ENCODE measurements at places on chromosomes 2 and 18.

GRCh38 chr2:57908736-57909161 lies 137.9 kb upstream of the VRK2 start:
- no peak for DNase-seq

- no peak for DNase-seq
These were observed 2.7 kb downstream of the METTL4 start for GRCh38 chr18:2568605-2569004.

GRCh38 chr2:4675295-4675694 lies 971.9 kb downstream of the DCDC2C start:
- no peak for DNase-seq

DNA sequence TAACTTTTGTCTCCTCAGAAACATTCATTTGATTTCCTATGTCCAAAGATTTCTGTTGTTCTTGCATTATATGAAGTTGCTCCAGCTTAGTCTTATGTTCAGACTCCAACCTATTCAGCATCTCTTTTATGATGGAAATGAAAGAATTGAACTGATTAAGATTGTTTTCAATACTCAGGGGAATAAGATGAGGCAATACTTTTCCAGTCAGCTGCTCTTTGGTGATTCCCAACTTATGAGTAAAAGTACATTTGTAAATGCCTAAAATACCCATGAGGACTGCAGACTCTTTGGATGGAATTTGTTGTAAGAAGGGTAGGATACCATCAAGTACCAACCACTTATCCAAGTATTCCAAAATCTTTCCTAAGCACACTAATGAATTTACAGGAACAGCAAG lies 39.8 kb downstream of the TRAK2 start:
- no peak for DNase-seq

DNA sequence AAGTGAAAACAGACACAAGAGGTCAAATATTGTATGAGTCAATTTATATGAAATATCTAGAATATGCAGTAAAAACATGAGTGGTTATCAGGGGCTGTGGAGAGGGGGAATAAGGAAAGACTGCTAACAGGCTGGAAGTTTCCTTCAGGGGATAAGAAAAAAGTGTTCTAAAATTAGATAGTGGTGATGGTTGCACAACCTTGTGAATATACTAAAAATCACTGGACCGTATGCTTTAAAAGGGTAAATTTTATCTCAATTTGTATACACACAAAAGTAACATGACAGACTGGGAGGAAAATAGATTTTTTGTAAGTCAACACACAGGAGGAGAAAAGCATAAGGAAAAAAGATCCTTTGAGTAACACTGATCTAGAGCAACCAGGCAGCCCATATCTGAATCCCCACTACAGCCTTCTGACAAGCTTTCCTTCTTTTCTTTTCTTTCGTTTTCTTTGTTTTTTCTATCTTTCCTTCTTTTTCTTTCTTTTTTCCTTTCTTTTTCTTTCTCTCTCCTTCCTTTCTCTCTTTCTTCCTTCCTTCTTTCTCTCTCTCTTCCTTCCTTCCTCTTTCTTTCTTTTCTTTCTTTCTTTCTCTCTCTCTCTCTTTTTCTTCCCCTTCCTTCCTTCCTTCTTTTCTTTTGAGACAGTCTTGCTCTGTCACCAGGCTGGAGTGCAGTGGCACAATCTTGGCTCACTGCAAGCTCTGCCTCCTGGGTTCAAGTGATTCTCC lies 95.4 kb downstream of the AAK1 start:
- DNase-seq = no peak

DNA sequence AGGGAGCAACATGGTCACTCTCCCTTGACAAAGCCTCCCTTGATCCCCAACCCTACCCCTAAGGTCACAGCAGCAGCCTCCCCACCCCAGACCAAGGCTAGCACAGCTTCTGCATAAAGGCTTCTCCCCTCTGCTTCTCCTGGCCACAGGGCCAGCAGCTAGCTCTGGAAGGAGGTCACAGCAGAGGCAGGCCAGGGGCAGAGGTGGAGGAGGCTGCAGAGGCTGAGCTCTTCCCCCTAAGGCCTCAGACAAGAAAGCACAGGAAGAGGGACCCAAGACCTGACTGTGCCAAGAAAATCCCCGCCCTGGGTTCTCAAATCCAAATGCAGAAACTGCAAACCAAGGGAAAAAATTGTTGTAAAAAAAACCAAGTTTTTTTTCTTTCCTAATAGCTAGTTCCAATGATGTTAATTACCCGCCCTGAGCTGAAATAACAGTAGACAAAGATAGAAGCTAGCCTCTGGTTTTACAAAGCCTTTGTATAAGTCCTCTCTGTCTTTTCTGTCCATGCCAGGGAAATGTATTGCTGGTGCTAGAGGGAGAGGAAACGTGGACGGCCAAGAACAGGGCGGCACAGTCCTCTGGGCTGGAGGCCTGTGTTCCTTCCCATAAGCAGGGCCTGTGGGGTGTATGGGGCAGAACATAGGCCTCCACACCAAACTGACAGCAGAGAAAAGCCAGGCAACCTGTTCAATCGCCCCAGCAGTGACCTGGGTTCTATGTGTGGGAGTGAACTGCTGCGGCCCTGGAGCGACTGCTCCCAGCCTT lies 79.5 kb downstream of the POLR1A start:
- DNase-seq = peak; percentile 33

DNA sequence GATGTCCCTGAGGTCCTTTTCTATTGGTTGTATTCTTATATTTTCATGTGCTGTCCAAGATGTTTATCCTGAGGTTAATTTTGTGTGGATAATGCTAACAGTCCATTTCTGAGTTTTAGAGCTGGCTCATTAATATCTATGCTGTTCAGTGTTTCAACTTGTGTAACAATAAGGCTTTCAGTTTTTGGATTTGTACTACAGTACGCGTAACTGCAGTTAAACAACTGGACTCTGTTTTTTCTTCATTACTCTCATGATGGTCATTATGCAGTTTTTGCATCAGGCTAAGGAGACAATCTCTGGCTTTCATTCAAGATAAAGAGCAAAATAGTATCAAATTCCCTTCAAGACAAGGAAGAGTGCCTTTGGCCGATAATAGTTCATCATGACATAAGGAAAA lies 1364.8 kb downstream of the DPP10 start:
- no peak for DNase-seq

DNA sequence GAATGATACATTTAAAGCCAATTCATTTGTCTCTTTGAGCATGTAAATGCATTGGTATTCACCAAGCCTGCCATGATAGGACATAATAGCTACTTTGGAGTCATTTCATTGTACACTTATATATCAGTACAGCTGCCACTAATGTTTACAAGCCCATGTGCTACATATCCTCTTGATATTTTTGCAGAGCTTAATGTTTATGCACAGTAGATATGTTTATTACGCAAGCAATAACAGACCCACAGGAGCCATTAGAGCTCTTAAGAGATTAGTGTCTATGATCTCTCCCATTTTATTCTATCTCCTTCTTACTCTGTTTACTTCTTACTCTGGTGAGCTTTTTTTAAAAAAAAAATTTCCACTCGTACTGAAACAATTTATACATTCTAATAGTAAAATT lies 1132.1 kb upstream of the ZEB2 start:
- DNase-seq = no peak

DNA sequence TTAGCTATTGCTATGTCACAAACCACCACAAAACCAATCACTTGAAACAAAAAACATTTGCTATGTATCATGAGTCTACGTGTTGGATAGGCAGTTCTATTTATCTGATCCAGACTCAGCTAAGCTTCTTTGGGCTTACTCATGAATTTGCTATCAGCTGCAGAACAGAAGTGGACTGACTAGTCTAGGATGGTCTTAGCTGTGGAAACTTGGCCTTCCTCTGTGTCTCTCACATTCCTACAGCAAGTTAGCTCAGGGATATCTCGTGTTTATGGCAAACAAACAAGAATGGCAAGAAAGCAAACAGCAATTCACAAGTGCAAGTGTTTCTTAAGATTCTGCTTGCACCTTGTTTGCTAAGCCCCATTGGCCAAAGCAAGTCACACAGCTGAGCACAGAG lies 288.0 kb upstream of the TNP1 start:
- no peak for DNase-seq

GRCh38 chr2:46781468-46782189 lies 134.0 kb downstream of the MCFD2 start:
- DNase-seq = no peak

GRCh38 chr2:9909106-9909505 lies 42.4 kb upstream of the GRHL1 start:
- DNase-seq = no peak

- no peak for DNase-seq
These were observed 10.4 kb downstream of the PELI1 start for GRCh38 chr2:64133828-64134227.

- no peak for DNase-seq
These were observed 33.0 kb downstream of the SP140L start for GRCh38 chr2:230360028-230360427.

- DNase-seq = peak; percentile 28
These were observed 35.2 kb downstream of the PRELID3A start for GRCh38 chr18:12442946-12443345.

GRCh38 chr2:222919841-222920526 lies 59.1 kb downstream of the ACSL3 start:
- DNase-seq = peak; percentile 31

- DNase-seq = no peak
These were observed 94.4 kb downstream of the LYPD6B start for GRCh38 chr2:149132901-149133300.

DNA sequence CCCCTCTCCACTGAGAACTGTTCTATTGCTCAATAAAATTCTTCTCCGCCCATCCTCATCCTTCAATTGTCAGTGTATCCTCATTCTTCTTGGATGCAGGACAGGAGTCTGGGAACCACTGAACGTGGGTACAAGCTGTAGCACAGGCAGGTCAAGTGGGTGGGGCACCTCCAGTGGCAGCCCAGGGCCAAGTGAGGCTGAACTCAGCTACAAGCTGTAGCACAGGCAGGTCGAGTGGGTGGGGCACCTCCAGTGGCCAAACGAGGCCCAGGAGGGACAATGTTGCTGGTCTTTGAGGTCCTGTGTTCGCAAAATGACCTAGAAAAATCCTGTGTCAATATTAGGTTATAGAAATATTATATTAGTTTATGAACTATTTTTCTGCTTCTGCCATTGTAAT lies 352.0 kb downstream of the TMX3 start:
- DNase-seq = no peak

DNA sequence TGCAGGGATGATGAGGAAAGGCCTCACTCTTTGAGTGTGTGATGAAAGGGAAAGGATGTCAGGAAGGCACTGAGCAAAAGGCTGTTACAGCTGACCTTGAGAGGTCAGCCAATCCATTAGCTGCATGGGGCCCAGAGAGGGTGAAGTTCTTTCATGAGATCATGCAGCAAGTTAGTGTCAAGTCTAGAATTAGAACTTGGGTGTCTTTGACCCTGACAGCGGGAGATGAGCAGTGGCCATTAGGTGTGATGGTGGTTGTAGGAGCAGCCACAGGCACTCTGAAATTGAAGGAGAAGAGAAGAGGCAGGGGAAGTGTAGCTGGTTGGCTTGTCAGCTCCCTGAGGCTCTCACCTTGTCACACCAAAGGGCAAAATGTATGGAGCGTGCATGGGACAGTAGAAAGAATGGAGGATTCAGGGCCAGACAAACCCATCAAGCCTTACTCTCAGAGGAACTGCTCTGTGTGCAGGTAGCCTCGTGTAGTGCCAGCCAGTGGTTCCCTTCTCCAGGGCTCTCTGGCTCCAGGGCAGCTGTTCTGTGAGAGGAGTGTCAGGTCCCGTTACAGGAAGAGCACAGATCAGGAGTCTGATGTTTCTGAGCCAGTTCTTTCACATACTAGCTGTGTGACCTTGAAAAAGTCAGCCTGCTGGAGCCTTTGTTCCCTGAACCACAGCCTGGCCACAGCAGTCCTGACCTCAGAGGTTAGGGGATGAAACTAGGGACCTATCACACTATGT lies 35.9 kb downstream of the MAP4K4 start:
- no peak for DNase-seq

DNA sequence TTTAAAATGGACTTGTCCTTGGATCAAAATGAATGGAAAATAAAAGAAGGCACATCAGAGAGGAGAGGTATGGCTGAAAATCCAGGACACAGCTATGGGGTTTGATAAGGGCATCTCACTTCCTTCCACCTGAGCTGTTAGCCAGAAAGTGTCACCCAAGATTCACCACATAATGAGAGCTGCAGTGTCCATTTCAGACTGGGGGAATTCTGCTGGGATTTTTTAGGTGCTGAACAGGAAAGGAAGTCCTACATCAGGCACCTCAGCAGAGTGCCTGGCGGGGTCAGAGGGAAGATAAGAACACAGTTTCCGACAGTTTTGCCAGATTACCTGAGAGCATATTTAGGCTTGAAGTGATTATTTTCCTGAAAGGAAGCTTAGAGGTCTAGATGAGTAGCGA lies 187.6 kb upstream of the HNMT start:
- no peak for DNase-seq

GRCh38 chr2:54347622-54348021 lies 91.6 kb upstream of the TSPYL6 start:
- DNase-seq = no peak

DNA sequence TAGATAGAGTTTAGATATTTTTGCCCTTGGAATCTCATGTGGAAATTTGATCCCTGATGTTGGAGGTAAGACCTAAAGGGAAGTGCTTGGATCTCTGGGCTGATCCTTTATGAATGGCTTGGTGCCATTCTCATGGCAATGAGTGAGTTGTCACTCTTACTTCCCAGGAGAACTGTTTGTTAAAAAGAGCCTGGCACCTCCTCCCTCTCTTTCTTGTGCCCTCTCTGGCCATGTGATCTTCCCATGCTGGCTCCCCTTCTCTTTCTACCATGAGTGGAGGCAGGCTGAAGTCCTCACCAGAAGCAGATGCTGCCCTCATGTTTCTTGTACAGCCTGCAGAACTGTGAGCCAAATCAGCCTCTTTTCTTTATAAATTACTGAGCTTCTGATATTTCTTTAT lies 276.9 kb downstream of the ZNF804A start:
- DNase-seq = no peak

DNA sequence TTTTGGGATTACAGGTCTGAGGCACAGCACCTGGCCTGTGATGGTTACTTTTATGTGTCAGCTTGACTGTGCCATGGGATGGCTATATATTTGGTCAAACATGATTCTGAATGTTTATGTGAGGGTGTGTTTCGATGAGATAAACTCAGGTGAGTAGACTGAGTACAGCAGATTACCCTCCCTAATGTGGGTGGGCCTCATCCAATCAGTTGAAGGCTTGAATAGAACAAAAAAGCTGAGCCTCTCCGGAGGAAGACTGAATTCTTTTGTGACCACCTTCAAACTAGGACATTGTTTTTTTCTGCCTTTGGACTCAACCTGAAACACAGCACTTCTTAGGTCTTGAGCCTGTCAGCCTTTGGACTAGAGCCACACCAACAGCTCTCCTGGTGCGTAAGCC lies 49.4 kb upstream of the FIGN start:
- no peak for DNase-seq

DNA sequence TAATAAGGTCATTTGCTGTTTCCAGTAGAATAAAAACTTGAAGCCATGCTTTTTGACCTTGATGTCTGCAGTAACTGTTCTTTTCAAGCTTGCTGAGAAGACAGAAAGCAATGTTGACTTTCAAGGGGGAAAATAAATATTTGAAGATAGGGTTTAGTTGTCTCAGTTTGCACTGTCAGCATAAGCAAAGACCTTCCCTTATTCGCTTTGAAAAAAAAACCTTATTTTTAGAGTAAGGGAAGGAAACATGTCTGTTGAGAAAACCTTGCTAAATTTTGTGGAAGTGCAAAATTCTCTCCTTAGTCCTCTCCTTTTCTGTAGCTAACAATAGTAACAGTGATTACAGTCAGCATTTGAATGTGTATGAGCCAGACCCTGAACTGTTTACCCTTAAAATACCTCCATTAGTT lies 43.1 kb downstream of the MAP4K4 start:
- DNase-seq = peak; percentile 22

GRCh38 chr2:1854729-1855547 lies 110.6 kb upstream of the PXDN start:
- DNase-seq = peak; percentile 2

- no peak for DNase-seq
These were observed 413.0 kb downstream of the CDH2 start for GRCh38 chr18:27763936-27764335.
